Bone marrow (tissue), 2 donors: ENCODE measurements at places on chromosomes 1 and 21.

GRCh38 chr1:223504741-223505140 lies 111.5 kb downstream of the CCDC185 start:
- DNase-seq, result no peak

DNA sequence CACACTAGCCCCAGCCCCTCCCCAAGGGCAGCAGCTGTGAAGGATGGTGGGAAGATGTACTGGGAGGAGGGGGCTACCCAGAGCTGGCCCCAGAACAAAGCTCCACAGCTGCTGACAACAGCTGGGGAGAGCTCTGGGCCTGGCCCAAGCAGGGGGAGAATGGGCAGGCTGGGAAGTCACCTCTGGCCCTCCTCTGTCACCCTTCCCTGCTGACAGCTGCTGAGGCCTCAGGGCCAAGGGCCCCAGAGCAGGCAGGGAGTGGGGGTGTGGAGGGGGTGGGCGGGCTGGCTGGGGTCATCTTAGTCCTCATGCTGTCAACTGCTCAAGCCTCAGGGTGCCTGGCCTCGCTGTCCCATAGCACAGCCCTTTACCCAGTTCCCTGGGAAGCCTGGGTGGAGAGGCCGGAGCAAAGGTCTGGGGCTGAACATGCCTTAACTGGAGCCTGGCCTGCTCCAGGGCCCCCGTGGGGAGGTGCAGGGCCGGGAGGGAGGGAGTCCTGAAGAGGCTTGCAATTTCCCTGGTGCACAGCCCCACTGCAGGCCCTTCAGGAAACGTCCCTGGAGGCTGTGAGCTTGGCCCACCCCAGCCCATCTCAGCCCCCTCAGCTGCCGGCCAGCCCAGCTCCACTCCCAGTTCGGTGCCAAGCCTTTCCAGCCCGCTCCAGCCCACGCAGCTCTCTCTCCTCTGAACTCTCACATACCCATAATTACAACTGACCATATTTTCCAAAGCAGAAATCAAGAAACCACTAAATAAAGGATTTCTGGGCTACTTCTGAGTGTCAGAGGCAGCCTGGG lies 25.7 kb downstream of the HSPG2 start:
- no peak for DNase-seq

GRCh38 chr1:207045453-207045852 lies 5.6 kb downstream of the YOD1 start:
- DNase-seq, result no peak

GRCh38 chr1:21192871-21193270 lies 16.2 kb upstream of the EIF4G3 start:
- DNase-seq, result no peak

DNA sequence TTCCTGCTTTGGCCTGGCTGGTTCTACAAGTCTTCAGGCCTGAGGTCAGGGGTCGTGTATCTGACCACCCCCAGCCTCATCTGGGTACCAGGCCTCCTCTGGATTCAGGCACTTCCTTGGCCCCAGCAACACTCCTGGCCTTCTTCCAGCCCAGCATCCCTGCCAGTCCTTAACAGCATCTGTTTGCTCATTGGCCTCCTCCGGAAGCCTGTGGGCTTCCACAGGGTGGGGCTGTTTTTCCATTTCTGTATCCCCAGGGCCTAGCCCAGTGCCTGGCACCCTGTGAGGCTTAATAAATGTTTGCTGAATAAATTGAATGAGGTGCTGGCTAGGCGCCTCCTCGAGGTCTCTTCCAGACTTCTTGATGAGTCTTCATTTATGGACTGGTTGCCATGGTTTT lies 21.5 kb upstream of the GPR37L1 start:
- no peak for DNase-seq

DNA sequence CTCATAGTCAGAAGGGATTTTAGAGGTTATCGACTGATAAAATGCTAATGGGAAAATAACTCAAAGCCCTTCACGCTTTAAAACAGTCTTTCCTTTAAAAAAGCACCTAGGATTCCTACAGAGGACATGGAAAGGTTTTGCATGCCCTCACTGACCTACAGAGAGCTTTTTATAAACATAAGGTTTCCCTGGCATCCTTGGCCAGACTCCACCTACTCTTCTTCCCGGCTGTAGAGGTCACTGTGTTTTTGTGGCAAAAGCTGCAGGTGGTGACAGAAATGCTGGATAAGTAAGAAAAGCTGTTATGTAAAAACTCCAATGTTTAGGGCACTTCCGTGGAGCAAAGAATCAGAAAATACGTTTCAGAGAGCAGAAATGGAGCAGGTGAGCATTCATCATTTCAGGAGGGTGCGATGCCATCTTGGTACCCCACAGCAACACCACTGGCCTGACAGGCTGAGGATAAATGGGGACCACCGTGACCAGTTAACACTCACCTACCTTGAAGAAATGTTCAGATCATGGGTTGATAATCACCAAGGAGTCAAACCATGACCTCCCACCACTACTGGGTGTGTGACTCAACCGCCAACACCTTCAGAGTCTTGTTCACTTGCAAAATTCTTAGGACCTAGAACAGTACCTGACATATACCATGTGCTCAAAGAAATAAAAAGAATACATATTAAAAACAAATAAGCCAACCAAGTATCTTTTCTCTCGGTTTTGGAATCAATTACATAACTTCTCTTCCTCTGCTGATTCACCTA lies 46.6 kb downstream of the SSBP3 start:
- DNase-seq, result no peak

GRCh38 chr1:243996223-243996622 lies 54.9 kb upstream of the ZBTB18 start:
- no peak for DNase-seq

DNA sequence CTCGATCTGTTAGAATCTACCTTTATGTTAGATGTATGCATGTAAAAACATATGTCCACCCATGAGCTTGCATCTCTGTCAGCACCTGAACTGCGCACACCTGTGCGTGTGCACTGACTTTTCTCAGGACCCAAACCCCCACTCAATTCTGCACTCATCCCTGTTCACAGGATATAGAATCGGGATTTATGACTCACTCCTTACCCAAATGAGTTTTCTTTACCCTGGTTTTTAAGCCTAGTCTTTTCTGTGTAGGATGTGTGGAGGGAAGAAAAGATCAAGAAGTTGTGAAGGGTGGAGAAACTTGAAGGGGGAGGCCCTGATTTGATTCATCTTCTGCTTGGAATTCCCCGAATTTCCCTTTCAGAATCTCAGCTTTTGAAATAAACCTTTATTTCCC lies 2.4 kb downstream of the ACKR1 start:
- DNase-seq, result no peak

- no peak for DNase-seq
Measured at GRCh38 chr1:106836708-106837107, 219.8 kb upstream of the PRMT6 start.

DNA sequence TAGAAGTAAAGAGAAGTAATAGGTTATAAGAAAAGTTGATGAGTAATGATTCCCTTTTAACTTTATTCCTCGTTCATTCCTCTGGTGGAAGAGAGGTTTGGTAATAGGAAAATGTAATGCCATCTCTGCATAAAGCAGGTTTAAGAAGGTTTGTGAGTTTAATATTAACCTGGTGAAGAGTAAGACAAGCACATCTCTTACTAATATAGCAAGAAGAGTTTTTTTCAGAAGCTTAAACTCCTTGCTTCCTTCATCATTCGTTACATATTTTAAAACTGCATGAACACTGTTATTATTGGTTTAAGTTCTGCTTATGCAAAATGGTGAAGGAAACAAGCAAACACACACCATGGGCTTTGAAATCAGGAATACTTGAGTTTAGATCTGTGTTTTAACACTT lies 9.2 kb upstream of the PLA2G4A start:
- DNase-seq, result no peak

- no peak for DNase-seq
Measured at GRCh38 chr1:234170622-234171021, 202.6 kb upstream of the COA6 start.

DNA sequence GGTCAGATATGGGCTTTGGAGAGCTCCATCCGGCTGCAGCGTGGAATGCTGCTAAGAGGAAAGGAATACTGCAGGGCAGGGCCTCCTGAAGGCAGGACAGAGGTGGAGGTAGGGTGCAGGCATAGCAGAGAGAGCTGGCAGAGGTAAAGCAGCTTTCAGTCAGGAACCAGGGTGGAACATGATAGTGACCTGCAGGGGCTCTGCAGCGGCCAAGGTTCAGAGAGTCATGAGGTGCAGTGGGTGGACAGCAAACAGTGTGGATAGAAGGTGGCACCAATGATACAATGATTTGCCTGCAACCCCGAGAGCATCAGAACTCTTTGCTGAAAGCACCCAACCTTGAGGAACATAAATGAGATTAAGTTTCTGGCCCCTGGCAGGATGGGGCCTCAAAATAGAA lies 119.3 kb downstream of the BEND5 start:
- no peak for DNase-seq

GRCh38 chr1:173126421-173126820 lies 75.7 kb upstream of the TNFSF18 start:
- no peak for DNase-seq

- no peak for DNase-seq
Measured at GRCh38 chr21:37686991-37687810, 229.1 kb downstream of the KCNJ6 start.

GRCh38 chr1:36778740-36779139 lies 255.6 kb downstream of the GRIK3 start:
- DNase-seq, result no peak

DNA sequence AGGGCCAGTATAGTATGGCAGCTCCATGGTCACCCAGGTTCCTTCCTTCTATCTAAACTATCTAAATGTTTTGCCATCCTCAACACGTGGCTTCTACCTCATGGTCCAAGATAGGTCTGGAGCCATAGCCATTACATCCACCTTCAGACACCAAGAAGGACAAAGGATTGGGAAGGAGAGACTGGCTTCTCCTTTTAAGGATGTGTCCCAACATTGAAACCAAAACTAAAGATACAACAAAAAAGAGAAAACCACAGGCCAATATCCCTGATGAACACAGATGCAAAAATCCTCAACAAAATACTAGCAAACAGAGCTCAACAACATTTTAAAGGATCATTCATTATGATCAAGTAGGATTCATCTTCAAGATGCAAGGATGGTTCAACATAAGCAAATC lies 24.8 kb downstream of the HSD11B1 start:
- no peak for DNase-seq

- no peak for DNase-seq
Measured at GRCh38 chr1:202047977-202048376, 37.6 kb downstream of the ELF3 start.

DNA sequence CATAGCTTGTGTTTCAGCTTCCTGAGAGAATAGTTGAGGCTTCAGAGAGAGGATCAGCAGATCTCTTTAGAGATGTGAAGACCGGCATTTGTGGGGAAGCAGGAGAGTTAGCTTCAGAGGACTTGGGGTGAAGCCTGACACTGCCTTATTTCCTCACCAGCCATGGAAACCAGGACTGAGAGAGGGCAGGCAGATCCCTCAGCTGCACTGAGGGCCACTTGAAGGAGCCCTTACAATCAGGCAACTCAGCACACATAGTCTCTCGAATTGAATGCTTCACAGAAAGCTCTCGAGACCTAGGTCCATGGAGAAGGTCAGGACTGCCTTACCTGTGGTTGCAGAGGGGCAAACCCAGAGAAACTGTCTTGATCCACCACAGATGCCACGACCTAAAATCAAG lies 19.8 kb downstream of the NCF2 start:
- DNase-seq, result no peak

GRCh38 chr21:33897739-33898138 lies 17.9 kb downstream of the ATP5PO start:
- no peak for DNase-seq

GRCh38 chr21:35063428-35064172 lies 14.5 kb upstream of the RUNX1 start:
- DNase-seq, result no peak

DNA sequence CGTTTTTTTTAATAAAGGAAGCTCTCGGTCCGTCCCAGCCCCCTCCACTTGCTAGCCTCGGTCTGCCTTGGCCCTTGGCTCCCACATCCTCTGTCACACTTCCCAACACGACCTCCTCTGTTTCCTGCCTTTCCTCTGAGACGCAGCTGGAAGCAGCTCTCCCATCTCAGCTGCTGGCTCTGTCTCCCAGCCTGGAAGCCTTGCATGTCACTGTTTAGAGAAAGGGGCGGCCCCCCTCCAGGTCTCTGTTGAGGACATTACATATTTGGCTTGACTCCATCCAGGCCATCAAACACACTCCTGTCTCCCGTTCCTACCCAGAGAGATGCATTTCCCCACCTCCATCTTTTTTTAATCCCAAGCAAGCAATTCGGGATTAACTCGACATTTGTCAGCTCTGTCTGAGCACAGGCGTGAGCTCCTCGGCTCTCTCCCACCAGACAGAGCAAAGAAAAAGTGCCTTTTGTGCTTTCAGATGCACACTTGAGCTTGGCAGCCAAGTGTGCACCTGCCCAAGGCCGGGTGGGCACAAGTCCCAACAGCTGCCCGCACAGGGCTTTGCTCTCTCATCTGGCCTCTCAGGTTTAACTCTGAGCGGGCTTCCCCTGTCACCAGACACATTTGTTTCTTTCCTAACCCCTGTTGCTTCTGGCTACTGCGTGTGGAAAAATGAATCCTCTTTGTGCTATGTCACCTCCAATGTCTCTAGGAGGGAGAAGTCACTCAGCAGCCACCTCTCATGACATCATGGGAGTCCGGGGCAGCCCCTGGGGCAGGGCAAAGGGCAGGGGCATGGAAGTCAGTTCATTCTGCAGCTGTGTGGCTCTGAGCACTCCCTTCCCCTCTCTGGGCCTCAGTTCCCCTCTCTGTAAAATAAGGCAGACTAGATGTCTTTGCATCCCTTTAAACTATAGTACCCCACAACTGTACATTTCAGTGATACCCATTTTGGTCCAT lies 108.3 kb downstream of the KCND3 start:
- DNase-seq, result no peak

DNA sequence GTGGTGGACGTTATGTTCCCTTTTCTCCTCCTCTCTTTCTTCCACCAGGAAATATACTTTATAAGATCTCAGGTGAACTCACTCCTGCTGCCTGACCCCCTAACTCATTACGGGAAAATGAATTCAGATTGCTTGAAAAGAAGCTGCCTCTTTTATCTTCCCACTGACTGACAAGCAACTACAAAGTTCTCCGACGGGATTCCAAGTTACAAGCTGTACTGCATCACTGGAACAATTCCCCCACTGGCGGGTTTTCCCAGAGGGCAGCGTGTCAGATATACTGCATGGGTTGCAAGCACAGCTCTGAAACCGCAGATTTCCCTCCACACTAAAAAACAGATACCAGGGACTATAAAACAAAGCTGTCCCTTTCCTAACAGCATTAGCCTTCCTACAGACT lies 390.6 kb downstream of the KCTD3 start:
- DNase-seq, result no peak

DNA sequence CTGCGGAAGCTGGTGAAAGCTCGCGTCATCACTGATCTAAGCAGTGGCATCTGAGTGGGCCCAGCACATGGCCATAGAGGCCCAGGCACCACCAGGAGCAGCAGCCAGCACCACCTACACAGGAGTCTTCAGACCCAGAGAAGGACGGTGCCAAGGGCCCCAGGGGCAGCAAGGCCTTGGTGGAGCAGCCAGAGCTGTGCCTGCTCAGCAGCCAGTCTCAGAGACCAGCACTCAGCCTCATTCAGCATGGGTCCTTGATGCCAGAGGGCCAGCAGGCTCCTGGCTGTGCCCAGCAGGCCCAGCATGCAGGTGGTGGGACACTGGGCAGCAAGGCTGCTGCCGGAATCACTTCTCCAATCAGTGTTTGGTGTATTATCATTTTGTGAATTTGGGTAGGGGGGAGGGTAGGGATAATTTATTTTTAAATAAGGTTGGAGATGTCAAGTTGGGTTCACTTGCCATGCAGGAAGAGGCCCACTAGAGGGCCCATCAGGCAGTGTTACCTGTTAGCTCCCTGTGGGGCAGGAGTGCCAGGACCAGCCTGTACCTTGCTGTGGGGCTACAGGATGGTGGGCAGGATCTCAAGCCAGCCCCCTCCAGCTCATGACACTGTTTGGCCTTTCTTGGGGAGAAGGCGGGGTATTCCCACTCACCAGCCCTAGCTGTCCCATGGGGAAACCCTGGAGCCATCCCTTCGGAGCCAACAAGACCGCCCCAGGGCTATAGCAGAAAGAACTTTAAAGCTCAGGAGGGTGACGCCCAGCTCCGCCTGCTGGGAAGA lies 3.2 kb upstream of the ARTN start:
- DNase-seq, result no peak
